ENCODE measurements at places on chromosomes 5 and 9.

GRCh38 chr5:151612689-151613427, 21.7 kb upstream of the FAT2 start:
- DNase-seq, result peak; percentile 40

- no peak for DNase-seq
Measured at GRCh38 chr5:81878333-81878732, 93.5 kb upstream of the ATG10 start.

- DNase-seq, result no peak
Measured at GRCh38 chr5:157978061-157978460, 119.1 kb upstream of the CLINT1 start.

GRCh38 chr5:98938464-98938863, 9.7 kb upstream of the CHD1 start:
- DNase-seq, result no peak

- no peak for DNase-seq
Measured at GRCh38 chr9:120757026-120757913, 35.9 kb downstream of the FBXW2 start.

DNA sequence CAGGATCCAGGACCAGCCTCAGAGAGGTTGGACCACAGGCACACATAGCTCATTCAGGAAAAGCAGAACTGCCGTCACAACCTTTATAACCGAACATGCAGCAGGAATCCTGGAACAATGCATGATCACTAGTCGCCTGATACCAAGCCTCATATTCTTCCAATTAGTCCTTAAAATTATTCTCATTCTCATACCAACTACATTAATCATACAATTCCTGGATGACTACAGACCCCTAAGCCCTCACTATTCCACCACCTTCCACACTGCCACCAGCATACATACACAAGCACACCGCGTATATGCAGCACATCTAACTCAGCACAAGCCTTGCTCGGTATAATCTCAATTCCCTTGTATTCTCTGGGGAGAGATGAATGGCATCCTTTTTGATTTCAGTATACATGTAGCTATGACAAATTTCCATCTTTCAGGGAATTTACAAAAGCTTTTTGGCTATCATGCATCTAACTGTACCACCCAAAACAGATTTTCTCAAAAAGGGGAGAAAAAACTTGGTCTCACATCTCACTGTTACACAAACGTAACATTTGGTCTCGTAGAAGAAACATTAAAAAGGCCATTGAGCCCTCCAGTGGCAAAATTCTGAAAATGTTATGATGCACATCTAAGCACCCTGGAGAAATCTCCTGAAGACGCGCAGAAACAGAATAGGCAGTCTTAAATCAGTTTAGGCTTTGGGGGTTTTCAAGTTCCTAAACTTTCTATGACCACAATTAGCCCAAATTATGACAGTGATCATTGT, 46.2 kb downstream of the MCTP1 start:
- no peak for DNase-seq

DNA sequence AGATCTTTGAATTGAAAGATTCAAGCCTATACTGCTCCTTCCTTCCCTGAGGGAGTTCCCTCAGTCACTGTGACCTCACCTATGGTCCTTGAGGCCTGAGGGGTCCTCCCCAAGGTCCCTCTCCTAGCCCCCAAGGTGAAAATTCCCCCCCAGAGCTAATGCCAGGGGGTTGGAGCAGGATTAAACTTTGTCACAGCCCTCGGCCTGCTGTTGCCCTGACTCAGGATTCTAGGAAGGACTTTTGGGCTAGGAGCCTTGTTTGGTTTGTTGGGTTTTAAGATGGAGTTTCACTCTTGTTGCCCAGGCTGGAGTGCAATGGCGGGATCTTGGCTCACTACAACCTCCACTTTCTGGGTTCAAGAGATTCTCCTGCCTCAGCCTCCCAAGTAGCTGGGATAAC, 123.2 kb downstream of the C5orf15 start:
- no peak for DNase-seq

- no peak for DNase-seq
Measured at GRCh38 chr5:10564838-10565784, 1.2 kb downstream of the ANKRD33B start.

- no peak for DNase-seq
Measured at GRCh38 chr5:91332267-91333045, 50.7 kb downstream of the ARRDC3 start.

GRCh38 chr5:58184910-58185309, 275.0 kb downstream of the PLK2 start:
- no peak for DNase-seq

DNA sequence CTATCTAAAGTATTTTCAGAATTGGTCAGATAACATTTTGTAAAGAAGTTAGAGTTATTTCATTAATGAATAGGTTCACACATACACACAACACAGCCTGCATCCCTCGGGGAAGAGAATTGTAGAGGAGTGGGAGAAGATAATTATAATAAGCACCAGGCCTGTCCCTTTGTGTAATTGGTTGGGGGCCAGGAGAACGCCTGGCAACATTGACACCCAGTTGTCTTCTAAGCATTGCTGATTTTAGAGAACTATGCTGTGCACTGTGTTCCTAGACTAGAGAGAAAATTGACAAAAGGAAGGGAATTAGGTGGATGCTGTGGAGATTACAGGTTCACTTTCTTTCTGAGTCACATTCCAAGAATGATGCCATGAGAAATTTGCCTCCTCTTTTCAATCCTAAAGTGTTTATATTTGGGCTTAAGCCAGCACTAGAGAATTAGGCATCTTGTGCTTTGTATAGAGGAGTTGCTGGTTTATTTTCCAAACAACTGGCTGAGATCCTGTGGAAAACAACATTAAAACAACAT, 247.6 kb downstream of the COX7C start:
- no peak for DNase-seq

GRCh38 chr5:43540746-43541145, 16.1 kb downstream of the PAIP1 start:
- DNase-seq, result no peak

GRCh38 chr9:126108240-126108639, 218.4 kb upstream of the MVB12B start:
- DNase-seq, result no peak

DNA sequence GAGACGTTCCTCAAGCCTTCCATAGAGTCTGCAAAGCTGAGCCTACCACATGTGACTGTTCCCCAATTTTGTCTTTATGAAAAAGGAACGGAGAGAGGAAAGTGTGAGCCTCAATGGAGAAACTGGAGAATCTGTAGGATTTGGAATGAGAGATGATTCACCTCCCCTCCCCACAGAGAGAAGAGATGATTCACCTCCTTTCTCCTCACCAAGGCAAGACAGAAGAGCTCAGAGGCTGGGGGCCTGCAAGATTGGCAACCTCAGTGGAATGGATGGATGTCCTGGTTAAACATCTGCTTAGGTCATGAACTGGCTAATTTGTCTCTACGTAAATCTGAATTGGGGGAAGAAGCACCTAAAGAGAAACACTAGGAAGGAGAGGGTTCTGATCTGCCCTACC, 17.0 kb upstream of the MOCS2 start:
- no peak for DNase-seq

- no peak for DNase-seq
Measured at GRCh38 chr9:3458806-3459475, 66.9 kb downstream of the RFX3 start.

DNA sequence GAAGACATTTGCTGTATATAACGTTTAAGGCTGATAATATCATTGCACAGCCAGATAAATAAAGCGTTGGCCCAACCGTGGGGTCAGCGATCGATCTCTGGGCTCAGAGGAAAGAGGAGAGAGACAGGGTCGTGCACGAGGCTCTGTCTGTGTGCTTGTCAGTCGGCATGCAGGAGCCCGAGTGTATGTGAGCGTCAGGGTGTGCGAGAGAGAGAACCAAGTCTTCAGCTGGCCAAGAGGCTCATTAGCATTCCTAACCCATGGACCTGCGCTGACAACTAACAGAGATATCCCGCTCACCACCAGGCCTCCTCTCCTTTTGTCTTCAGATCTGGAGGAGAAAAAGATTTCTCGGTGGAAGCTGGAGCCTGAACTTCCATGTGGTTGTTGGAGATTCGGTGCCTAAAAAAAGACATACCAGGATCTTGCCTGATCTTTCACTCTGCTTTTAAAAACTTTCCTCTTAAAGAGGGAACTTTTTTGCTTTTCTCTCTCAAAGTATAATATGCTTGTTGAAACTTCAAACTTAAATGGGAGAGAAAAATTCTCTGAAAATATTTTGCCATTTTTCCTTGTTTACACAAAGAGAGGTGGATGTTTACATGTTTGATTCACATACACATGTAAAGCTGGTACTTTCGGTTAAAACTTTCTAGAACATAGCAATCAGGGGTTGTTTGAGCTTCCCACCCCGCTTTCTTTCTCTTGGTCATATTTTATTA, 16.5 kb downstream of the NR2F1 start:
- no peak for DNase-seq

DNA sequence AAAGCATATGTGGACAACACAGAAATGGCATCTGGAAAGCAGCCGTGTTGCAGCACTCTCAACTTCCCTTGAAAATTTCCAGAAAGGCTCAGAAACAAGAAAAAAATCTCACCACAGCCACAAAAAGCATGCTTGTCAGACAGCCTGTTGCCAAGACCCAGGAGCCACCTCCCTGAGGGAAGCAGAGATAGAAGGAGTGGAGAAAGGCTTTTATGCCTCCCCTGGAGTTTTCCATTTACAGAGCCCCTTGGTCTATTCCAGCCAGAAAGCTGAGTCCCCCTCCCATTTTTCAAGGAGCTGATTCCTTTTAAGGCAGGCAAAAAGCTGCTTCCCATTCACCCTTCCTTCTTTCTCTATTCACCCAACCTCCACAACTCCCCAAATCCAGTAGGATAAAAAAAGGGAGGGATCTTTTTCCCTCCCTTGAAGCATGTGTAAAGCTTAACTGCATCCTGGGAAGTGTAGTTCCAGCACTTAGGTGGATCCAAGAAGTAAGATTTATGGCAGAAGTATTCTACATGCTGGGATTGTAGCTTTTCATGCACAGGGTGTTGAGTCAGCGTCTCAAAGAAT, 37.1 kb upstream of the PALM2AKAP2 start:
- no peak for DNase-seq

DNA sequence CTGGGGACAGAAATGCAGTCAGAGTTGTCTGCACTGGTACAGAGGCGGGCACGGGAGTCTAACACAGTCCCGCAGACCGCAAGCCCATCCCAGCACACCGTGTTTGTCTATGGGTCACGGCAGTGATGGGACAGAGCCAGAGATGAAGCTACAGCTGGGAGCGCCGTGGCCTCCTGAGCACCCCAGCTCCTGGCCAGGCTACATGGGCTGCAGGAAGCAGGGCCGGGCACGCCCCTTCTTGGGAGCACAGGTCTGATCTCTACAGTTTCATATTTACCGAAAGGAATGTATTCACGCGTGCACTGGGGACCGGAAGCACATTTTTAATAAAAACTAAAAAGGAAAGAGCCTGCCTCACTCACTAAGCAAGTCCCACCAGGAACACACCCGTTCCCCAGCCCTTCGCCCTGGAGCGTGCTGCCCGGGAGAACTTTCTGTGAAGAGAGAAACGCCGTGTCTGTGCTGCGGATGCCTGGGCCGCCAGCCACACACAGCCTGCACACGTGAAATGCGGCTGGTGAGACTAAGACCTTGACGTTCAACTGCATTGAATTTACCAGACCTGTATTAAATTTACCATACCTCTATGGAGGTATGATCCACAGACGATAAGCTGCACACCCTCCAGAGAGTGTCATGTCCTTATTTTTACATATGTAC, 81.1 kb downstream of the VAV2 start:
- no peak for DNase-seq

- no peak for DNase-seq
Measured at GRCh38 chr9:115922444-115922843, 231.1 kb upstream of the PAPPA start.

DNA sequence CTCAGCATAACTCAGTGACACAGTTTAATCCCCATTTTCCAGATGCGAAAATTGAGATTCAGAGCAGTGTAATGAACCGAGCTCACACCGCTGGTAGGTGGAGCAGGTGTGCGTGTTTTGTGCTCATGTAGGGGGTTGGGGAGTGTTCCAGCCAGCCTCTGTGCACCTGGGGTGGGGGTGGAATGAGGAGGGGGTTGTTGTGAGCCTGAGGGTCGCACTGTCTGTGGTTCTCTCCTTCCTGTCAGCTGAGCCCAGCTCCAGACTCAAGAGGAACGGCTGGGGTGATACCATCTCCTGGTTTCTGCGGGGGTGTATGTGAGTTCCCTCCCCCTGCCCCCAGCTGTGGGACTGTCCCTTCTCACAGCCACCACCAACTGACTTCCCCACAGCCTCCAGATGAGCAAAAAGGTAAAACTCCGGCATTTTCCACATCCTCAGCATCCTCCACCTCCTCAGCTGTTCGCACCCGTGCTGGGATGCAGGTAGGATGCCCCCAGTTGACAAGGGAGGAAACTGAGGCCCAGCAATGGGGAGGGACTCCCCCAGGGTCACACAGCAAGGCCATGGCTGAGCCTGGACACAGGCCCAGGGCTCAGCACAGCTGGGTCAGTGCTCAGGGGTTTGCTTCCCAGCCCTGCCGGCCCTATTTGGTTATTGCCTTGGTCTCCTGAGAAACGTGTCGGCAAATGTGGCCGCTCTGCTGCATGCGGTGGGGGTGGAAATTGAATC, 2.1 kb downstream of the SH2D3C start:
- peak; percentile 62 for DNase-seq

DNA sequence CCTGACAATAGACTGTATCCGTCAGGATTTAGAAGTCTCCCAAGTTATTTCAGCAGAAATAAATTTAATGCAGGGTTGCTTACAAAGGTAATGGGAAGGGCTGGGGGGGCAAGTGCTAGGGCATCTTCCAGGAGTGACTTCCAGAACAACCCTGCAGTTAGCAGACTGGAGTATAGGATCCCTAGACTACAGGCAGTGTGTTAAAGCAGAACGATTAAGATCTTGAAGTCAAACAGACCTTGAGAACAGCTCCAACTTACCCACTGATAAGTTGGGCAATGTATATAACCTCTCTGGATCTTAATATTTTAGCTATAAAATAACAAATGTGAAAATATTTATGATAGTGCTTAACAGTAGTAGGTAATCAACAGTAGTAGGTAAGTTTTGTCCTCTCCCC, 113.6 kb upstream of the LIFR start:
- DNase-seq, result no peak

- no peak for DNase-seq
Measured at GRCh38 chr9:135358552-135358940, 121.0 kb upstream of the PPP1R26 start.

DNA sequence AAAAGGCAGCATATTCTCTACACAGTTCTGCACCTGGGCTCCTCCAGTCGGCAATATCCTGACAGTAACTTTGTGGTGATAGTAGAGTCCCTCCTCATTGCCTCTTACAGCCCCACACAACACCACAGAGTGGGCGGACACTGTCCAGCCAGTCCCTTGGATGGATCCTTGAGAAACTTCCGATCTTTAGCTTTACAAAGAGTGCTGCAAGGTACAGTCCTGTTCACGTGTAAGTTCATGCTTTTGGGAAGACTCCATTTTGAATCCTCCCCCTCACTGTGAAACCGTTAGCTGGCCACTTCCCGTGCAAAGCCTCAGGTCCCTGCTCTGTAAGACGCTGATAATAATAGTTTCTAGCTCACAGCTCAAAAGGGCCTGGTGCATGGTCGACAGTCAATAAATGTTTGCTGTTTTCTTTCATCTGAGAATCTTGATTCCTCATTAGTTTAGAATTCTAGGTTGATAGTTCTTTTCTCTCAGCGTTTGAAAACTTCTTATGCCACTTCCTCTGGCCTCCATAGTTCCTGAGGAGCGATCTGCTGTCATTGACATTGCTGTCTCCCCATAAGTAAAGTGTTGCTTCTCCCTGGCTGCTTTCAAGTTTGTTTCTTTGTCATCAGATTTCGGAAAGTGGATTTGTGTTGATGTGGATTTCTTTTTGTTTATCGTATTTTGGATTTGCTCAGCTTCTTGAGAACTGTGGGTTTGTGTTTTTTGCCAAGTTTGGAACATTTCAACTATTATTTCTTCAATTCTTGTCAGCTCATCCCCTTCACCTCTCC, 82.9 kb downstream of the COL23A1 start:
- no peak for DNase-seq

Measured in activated T-cell treated with anti-CD3 and anti-CD28 coated beads for 24 hours (primary cell).